ENCODE measurements at places on chromosomes 1 and 21.

DNA sequence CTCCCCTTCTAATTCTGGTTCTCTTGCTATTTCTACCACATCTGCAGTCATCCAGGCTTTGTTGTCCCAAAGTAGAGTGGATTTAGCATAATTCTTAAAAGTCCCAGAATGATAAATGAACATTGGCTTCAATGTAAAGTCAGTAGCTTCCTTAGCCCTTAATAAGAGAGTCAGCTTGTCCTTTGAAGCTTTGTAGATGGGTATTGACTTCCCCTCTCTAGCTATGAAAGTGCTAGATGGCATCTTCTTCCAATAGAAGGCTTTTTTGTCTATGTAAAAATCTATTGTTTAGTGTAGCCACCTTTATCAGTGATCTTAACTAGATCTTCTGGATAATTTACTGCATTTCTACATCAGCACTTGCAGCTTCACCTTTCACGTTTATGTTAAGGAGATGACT is 181.4 kb upstream of the B3GALT2 start:
- DNase-seq = no peak

DNA sequence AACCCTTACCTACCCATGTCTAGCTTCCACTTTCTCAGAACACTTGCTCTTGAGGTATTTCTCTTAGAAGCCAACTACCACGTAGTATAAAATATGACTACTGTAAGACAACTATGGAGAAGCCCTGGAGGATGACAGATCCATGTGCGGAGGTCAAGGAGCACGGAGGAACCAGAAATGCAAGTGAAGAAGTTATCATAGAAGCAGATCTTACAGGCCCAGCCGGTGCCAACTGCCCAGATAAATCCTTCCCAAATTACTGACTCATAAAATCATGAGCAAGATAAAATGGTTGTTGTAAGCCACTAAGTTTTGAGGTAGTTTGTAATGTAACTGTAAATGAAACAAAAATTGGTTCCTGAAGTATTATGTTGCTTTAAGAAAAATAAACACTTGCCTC is 12.6 kb downstream of the GTF2B start:
- no peak for DNase-seq

DNA sequence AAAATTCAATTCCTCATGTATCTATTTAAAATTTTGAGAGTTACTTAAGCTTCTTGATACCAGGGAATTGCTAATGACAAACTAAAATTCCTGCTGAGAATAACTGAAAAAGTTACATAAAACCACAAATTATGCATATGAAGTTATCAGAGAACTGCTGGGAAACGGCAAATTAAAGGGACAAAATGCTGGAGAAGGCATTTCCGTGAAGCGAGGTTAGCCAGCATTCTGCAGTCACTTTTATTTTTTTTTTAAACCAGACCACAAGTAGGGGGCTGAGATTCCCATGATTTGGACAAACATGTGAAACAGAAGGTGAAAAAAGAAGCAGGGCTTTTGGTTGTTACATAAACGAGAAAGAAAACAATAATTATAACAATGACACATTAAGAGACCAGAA is 737.6 kb upstream of the CHRM3 start:
- no peak for DNase-seq

DNA sequence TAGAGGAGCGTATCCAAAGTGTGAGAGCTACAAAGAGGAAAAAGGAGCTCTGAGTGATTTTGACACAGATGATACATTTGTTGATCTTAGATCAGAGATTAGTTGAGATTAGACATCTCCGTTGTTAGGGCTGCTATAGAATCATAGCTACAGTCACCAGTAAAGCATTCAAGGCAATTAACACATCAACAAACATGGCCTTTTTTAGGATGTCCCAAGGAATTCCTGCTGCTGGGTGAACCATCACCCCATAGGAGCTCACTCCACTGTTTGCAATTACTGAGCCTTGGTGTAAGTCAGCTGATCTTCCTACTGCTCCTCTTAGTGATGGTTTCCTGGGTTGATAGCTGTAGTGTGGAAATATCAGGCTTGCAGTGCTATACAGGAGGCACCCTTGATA is 6.7 kb upstream of the RSRP1 start:
- DNase-seq = no peak

DNA sequence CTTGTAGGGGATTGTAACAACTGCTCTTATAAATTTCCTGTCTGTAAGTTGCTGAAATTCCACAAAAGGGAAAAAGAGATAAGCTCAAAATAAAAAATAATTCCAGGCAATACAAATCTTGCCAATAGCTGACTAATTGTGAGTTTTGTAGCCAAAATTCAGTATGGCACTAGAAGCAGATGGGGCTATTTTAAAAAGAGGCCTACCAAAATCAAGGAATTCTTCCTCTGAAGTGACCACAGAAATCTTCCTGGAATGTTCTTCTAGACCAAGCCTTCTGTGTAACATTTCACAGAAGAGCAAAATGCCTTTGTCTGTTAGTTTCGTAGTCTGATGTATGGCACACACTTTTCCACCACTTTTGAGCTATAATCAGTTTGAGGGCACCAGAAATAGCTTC is 127.6 kb downstream of the CYYR1 start:
- no peak for DNase-seq

GRCh38 chr1:78254517-78254916 is 208.8 kb downstream of the GIPC2 start:
- DNase-seq = no peak

DNA sequence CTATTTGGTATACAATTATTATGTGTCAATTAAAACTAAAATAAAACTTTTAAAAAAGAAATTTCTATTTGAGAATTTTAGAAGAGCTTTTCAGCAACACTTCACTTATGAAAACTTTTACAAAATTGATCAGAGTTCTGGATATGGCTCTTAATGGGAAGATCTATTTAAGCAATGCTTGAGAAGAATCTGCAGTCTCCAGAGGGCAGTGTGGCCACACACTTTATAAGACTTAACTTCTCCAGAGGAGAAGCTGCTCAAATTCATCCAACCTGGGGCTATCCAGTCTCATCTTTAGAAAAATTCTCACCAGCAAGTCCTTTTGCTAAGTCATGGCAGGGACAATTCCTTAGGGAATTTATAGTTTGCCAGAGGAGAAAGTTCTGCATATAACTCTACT is 25.2 kb upstream of the AGO1 start:
- DNase-seq = no peak

DNA sequence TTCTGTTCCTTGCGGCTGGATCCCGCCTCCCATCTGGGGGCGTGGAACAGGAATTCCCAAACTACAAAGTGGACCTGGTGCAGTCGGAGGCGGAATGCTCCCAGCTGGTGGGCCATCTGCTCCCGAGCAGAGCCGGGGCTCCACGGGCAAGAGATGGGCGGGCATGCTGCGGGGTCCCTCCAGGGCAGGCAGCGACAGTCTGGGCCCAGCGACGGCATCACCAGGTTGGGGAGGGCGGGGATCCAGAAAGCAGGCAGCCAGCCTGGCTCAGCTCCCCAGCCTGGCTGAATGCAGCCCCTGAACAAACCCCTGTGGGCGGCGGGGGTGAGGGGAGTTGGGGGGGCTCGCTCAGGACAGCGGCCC is 3.6 kb downstream of the MEGF6 start:
- DNase-seq = no peak

GRCh38 chr21:44855572-44855971 is 17.9 kb downstream of the PTTG1IP start:
- DNase-seq = no peak

DNA sequence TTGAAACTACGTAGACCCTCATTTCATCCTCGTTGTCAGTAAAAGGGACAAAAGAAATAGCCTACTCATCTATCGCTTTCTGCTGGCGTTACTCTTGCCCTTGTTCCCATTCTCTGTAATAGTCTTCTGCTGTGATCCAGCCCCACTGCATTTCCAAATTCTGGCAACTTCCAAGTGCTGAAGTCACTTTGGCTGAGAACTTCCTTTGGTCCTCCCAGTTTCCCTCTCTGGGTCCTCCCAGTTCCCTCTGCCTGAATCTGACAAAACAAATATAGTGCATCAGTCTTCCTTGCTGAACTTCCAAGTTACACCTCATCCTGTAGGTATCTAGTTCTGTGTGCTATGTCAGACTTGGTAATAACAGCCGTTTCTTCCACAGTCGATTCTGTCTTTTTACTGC is 47.0 kb upstream of the PLA2G4A start:
- DNase-seq = no peak

- no peak for DNase-seq
Measured at GRCh38 chr1:78678324-78678723, 28.7 kb downstream of the IFI44 start.

- DNase-seq = no peak
Measured at GRCh38 chr1:112507921-112508277, 866 bp upstream of the WNT2B start.

- peak; percentile 4 for DNase-seq
Measured at GRCh38 chr1:223531742-223532341, 133.7 kb downstream of the CAPN8 start.

DNA sequence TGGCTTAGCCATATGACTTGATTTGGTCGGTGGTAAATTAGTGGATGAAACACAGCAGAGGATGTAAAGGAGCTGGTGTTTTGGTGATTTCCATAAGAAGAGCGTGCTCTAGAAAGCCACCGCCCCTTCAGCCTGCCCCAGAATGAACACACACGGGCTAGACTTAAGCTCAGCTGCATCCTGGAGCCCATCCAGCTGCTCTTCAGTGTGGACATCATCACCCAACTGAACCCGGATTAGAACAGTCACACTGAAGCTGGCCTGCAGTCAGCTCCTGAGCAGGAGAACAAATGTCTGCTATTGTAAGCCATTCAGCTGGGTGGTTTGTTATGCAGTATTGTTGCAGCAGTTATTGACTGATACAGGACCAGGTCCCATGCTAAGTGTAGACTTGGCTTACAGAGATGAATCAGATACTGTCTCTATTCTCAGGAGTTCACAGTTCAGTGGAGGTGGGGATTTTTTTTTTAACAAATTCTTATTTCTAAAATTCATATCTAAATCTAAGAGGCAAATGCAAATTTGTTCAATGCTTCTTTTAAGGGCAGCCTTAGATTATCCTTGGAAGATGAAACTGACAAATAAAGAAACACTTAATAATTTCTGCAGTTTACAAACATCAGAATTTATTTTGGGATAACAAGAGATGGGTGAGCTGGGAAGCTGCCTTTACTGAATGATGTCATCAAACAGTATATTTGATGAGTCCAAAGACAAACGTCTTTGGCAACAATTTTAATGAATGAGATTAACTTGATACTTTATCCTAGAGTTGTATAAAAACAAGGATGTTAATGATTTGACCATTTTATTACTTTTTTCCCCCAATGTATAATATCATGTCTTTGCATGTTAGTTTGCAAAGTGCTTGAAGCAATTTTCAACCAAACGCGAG is 251.2 kb downstream of the TRABD2B start:
- no peak for DNase-seq

DNA sequence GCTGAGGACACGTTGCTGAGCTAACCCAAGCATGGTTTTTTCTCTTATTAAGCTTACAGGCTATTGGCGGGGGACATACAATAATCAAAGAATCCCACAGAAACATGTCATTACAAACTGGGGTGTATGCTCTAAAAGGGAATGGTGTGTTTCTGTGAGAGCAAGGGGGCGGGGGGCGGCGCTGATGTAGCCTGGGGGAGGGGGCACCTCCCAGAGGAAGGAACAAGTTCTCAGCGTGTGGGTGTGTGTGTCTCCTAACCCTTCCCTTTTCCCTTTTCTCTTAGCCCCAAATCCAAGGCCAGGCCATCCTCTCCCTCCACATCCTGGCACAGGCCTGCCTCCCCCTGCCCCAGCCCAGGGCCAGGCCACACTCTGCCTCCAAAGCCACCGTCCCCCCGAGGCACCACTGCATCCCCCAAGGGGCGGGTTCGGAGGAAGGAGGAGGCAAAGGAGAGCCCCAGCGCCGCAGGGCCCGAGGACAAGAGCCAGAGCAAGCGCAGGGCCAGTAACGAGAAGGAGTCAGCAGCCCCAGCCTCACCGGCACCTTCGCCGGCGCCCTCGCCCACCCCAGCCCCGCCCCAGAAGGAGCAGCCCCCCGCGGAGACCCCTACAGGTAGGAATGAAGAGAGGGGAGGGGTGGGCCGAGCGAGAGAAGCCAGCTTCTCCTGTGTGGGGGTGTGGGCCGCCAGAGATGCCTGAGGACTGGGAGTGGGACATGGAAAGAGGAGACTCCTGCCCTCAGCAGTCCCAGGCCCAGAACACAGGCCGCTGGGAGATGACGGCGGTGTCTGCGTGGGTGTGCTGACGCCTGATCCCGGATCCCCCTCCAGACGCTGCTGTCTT is 21.9 kb downstream of the MAP7D1 start:
- no peak for DNase-seq

DNA sequence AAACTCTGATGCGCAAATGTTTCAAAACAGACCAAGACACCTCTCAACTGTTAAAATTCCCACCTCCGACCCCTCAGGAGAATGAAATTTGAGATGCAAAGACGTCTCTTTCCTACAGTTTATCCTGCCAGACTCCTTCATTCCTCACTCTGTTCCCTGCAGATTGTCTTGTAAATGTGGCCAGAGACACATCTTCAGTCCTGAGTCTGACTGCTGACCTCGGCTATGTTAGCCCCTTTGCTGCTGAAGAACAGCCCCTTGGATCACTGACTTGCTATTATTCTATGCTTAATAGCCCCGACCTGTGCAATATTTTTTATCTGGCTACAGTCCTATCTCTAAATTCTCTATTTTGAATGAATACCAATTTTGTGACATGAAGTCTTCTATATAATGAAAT is 16.6 kb upstream of the ESRRG start:
- DNase-seq = no peak

DNA sequence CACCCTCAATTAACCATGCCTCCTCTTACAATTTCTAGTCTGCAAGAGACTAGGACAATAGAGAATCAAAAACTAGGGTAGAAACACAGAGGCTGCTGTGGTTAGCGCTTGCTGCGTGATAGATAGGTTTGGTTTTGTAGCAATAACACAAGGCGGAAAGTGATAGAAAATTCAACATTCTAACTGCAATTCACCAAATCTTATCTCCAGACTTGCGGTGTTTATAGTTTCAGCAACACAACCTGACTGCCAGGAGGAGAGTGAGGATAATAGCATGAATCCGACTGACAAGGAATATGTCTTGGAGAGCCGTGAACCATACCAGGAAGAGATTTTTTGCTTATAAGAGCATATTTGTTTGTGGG is 30.7 kb upstream of the IFNAR2 start:
- no peak for DNase-seq

DNA sequence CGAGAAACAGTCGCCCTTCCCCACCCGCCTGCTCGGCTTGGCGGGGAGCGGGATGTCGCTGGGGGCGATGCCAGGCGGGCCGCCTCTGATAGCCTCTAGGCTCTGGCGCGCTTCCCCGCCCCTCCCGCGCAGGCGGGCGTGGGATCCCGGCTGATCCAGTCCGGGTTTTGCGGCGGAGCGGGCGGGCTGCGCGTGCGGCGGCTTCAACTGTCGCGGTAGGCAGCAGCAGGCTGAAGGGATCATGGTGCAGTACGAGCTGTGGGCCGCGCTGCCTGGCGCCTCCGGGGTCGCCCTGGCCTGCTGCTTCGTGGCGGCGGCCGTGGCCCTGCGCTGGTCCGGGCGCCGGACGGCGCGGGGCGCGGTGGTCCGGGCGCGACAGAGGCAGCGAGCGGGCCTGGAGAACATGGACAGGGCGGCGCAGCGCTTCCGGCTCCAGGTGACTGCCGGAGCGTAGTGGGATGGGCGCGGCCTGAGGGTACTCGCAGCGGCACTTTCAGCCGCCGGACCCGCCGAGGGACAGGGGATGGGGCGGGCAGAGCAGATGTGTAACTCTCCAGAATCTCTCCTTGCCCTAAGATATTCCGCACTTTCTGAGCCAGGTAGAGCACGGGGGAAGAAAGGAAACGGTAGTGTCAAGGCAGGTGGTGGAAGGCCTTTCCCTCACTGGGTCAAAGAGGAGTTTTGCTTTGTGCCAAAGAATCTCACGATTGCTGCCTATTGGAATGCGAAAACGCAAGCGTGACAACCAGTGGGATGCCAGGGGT is at the start of gene FAAH:
Gene FAAH (plus strand): TSS at position 210 of the 764 bp plus-strand sequence. CDS start 32 bp downstream, at position 242.
- DNase-seq = no peak
